IPS-NIHi11 (cell line): ENCODE measurements at places on chromosomes 13 and 19.

DNA sequence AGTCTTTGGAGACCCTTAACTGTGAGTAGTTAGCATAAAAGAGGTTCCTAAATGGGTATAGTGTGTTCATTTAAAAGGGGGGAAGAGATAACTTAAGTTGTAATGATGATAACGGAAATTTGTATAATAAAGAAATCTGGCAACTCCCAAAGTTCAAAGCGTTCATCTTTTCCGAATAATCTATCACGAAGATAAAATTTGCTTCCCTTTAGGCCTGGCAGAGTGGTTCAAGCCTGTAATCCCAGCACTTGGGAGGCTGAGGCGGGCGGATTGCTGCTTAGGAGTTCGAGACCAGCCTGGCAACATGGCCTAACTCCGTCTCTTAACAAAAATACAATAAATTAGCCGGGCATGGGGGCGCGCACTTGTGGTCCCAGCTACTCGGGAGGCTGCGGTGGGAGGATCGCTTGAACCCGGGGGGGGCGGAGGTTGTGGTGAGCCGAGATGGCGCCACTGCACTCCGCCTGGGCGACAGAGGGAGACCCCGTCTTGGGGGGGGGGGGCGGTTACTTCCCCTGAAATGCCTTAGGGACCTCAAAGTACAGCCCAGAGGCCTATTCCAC is 934 bp downstream of the N4BP2L2 start:
- DNase-seq, result no peak

- DNase-seq, result peak; percentile 39
Observed at GRCh38 chr19:40605216-40605971, 4.2 kb downstream of the LTBP4 start.

DNA sequence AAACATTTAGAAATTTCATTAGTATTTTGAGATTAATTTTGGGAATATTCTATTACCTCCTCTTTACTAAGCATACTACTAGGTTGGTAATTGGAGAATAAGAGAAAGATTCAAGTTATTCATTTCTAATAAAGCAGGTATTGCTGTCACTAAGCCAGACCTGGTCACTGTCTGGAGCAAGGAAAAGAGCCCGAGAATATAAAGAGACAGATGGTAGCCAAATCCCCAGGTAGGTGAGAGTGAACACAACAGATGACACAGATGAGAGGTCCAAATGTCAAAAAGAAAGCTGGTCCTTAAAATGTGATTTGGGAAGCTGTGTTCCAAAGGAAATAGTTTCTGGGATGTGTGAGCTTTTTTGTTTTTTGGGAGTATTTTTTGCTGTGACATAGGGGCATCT is 128.6 kb downstream of the ZNF100 start:
- no peak for DNase-seq

DNA sequence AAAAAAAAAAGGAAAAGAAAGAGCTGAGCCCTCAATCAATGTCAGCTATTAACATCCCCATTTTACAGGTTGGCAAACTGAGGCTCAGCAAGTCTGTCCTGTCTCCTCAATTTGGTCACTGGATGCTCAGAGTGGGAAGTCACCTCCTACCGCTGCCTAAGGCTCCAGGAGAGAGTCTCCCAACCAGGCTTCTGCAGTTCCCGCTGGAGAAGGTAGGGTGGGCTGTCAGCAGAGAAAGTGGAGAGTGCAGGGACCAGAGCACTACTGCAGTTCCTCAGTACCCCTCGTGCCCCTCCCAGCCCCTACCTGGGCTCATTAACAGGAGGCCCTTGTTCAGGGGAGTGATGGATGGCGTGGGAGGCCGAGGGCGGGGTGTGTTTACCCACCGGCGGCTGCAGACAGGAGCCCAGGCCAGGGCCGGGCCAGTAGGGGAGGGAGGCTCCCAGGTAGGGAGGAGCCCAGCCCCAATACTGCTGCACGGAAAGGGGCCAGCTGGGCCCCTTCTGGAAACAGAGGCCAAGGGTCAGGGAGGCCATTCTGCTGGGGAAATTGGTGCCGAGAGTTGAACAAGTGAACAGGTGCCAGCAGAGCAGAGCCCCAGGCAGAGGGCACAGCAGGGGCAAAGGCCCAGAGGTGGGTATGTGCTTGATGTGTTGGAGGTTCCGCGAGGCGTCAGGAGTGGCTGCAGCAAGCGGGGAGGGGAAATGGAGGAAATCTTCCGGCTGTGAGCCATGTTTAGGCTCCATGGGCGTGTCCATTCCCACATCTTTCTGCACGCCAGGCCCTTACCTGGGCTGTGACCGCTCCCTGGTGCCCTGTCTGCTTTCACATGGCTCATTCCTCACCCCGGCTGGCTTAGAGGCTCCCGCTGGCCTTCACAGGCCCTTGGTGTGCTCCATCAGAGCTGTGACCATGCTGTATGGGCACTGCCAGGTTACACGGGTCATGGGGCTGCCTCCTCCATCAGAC is 7.6 kb upstream of the COMP start:
- peak; percentile 56 for DNase-seq

DNA sequence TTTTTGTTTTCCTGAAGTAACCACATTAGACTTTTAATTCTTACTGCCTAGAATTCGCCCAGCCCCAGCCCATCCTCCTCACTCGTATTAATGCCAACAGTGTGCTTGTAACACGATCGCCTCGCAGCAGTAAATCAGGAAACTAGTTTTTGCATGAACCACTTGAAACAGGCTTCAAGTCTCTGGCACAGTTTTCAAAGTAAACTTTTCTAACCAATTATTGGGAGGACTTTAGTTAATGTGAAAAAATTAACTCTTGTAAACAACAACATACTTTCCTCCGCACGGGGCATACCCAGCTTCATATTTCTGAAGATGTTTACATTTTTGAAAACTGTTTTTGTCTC is 39.2 kb downstream of the TNFRSF19 start:
- DNase-seq, result peak; percentile 36

- DNase-seq, result no peak
Observed at GRCh38 chr13:114229506-114229905, 5.2 kb upstream of the CDC16 start.

- no peak for DNase-seq
Observed at GRCh38 chr19:1520203-1520780, 3.6 kb upstream of the PLK5 start.

GRCh38 chr13:96947343-96947910 is 46.8 kb downstream of the OXGR1 start:
- no peak for DNase-seq

DNA sequence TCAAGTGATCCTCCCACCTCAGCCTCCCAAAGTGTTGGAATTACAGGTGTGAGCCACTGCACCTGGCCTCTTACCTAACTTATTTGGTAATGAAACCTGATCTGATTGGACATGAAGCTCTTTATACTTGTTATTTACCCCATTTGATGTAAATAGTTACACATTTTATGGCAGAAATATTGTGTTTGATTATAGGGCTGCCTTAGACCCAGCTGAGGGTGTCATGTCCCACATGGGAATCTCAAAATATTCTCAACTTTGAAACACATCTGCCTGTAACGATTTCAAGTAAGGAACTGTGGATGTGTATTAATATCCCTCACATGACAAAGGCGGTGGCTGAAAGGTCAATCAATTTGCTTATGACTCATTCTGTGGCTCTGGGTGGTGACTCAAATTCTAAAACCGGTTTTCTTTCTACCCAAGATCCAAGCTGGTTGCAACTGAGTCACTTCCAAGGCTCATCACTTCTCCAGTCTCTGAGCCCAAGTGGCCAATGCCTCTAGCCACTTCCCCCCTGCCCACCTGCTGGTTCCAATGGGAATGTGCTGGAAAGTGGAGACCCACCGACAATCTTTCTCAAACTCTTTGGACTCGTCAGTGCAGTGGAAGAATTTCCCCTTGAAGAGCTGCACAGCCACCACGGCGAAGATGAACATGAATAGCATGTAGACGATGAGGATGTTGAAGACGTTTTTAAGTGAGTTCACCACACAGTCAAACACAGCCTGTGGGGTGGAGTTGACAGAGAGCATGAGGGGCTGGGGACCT is 110.9 kb downstream of the IER2 start:
- no peak for DNase-seq

- DNase-seq, result no peak
Observed at GRCh38 chr19:39372047-39372802, 18.7 kb downstream of the PAF1 start.

DNA sequence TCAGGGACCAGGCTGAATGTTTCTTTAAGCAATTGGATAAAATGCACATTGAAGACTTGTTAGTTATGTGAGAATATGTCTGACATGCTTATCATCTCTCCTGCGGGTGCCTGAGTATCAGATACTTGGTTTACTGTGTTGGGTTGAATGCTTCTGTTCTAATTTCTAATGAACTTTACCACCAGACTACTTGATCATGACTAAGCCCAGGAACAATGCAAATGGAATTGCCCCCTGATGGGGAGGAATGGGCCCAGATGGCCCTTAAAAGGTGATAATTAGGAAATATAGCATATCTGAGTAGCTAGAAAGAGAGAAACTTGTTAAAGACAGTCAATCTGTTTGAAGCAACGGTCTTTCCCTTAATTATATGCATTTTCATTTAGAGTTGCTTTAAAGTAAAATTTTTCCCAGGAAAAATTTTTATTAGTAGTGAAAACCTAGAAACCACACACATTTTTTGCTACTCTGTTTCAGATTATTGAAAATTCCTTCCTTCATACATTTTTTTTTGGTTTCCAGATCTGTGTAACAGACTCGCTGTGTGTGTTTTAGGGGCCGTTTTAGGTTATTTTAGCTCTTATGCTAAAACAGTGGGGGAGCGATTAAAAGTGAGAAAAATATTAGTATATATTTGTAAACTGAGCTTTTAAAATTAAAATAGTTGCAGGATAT is 186.6 kb downstream of the TM9SF2 start:
- peak; percentile 47 for DNase-seq

- DNase-seq, result no peak
Observed at GRCh38 chr13:61258185-61258584, 157.5 kb downstream of the PCDH20 start.

DNA sequence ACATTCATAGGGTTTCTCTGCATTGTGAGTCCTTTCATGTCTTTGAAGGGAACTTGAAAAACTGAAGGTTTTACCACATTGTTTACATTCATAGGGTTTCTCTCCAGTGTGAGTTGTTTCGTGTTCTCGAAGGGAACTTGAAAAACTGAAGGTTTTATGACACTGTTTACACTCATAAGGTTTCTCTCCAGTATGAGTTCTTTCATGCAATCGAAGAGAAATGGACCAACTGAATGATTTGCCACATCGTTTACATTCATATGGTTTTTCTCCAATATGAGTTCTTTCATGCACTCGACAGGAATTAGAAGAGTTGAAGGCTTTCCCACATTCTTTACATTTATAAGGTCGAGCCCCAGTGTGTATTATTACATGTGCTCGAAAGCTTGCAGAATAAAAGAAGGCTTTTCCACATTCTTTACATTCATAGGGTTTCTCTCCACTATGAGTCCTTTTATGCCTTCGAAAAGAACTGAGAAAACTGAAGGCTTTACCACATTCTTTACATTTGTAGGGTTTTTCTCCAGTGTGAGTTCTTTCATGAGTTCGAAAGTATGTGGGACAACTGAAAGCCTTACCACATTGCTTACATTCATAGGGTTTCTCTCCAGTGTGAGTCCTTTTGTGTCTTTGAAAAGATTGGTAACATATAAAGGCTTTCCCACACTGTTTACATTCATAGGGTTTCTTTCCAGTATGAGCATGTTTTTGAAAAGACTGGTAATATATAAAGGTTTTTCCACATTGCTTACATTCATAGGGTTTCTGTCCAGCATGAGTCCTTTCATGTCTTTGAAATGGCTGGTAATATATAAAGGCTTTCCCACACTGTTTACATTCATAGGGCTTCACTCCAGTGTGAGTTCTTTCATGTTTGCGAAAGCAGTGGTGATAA is 20.7 kb downstream of the ZNF14 start:
- DNase-seq, result no peak

GRCh38 chr19:920051-920864 is 3.1 kb downstream of the KISS1R start:
- DNase-seq, result peak; percentile 43

DNA sequence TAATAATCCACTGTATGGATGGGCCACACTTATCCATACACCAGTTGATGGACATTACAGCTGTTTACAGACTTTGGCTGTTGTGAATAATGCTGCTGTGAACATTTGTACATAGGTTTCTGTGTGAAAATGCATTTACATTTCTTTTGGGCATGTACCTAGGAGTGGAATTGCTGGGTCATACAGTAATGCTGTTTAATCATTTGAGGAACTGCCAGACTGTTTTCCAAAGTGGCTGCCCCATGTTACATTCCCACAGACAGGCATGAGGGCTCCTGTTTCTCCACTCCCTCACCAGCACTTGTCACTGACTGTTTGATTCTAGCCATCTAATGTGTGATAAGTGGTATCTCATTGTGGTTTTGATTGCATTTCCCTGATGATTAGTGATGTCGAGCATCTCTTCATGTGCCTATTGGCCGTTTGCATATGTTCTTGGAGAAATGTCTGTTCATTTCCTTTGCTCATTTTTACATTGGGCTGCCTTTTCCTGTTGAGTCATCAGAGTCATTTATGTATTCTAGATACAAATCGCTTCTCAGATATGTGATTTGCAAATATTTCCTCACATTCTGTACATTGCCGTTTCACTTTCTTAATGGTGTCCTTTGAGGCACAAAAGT is 12.8 kb downstream of the TMEM255B start:
- no peak for DNase-seq

- DNase-seq, result no peak
Observed at GRCh38 chr19:12641456-12641855, 25.1 kb downstream of the MAN2B1 start.

- DNase-seq, result no peak
Observed at GRCh38 chr13:102003848-102004570, 397.8 kb downstream of the FGF14 start.

- DNase-seq, result no peak
Observed at GRCh38 chr13:43661161-43661830, 125.5 kb downstream of the ENOX1 start.

GRCh38 chr19:38388349-38389100 is at the start of gene SPRED3:
Gene SPRED3, plus strand, starts transcription at chr19:38388697. Its CDS starts 1,606 bp downstream, at chr19:38390303.
- peak; percentile 72 for DNase-seq

GRCh38 chr13:63497601-63498000 is 2082.0 kb upstream of the PCDH20 start:
- no peak for DNase-seq

GRCh38 chr13:48634636-48635035 is 19.1 kb upstream of the CYSLTR2 start:
- no peak for DNase-seq

- no peak for DNase-seq
Observed at GRCh38 chr19:29325241-29325975, 112.5 kb upstream of the UQCRFS1 start.

- DNase-seq, result no peak
Observed at GRCh38 chr13:66222926-66223325, 1007.2 kb downstream of the PCDH9 start.
